Adipocyte (in vitro differentiated cells): ENCODE measurements at places on chromosomes 4 and X.

DNA sequence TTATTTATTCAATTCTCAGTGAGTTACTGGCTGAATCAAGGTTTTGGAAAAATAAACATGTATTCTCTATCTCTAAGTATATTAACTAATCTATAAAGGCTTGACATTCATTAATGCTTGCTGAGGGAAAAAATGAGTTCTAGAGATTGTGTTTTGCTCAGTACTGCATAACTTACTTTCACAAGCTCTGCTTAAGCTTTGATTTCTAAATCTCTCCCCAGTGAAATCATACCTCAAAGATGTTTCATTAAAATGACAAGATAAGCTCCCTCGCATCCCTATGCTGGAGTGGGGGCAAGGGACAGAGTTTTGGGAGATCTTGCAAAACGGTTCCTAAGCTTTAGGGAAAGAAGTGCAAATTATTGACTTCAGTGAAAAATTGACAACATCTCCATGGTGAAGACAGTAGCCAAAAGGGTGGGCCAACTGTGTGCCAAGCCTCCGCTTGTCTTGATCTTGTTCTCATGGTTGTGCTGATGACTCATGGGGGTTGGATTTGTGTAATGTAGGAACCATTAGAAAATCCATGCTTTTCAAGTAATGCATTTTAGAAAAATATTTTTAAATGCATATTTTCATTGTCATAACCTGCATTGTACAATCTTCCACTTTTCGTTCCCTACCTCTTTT lies 521.4 kb downstream of the RPA4 start:
- DNase-seq, result no peak

DNA sequence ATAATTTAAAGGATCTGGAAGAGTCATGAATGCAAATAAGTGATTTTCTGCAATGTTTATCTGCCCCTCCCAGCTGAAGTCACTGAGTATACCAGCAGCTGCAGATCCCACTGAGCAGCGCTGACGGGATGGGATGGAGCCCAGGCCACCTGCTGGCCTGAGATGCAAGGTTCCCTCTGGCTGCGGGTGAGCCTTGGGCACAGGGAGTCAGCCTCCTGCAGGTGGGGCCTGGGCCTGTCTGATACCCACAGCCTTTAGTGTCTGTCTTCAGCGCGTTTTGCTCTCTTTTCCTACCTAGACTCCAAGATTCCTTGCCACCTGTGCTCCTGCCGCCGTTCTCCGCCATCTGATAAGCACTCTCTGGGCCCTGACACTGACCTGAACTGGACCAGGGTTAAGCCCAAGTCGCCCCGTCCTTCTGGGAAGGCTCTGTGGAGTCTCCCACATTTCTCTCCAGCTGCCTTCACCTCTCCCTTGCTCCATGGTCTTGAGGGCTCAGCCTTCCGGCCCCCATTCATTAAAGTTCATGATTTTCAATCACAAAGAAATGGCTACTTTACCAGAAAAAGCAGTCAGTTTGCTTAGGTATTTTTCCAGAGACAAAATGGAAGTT lies 223.1 kb upstream of the FAT1 start:
- no peak for DNase-seq

- no peak for DNase-seq
Observed at GRCh38 chrX:20240201-20240600, 26.5 kb downstream of the RPS6KA3 start.

- DNase-seq, result peak; percentile 31
Observed at GRCh38 chr4:165359506-165359905, 19.3 kb upstream of the CPE start.

- DNase-seq, result no peak
Observed at GRCh38 chrX:123223409-123223808, 39.3 kb downstream of the GRIA3 start.

DNA sequence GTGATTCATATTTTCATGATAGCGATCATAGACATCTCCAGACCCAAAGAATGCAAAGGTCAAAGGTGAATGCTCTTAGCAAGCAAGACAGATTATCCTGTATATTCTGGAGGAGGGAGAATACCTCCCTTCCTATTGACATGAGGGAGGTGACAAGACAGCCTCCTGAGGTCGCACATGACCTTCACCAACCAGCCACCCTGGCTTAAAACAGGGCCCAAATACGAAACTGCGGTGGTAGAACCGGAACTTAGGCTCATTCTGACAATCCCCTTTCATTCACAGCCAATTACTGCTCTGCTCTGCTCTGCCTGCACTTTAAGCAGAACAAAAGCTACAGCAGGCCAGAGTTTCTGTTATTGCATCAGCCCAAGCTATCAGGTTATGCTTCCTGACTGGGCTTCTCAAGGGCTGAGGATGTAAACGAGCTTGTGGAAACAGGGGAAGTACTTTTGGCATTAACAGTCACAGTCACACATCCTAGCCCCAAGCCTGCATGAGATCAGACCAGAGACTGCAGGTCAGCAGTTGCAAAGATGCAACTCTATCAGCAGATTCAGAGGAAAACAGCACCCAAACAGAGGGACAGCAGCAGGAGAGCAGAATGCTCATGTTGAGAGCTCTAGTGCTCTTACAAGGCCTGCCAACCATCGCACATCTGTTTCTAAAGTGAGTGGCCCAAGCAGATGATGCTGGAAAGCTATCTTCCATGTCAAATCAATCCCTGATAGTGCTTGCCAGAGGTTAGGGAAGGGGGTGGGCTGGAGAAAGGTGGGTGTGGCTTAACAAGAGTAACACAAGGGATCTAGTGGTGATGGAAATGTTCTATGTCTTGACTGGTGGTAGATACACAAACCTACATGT lies 51.3 kb upstream of the MAP3K15 start:
- peak; percentile 60 for DNase-seq

DNA sequence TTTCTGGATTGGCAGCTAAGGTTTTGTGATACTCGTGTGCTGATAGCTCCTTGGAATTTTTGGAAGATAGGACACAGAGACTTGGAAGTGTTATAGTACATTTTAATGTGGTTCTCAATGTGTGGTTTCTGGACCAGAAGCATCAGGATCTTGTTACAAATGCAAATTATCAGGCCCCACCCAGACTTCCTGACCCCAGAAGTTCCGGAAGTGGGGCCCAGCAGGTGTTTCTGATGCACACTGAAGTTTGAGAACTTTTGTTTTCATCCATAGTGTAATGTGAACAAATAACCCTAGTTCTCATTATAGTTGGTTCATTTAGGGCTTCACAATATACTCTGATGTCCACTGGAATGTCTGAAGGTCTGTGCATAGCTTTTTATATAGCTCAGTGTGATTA lies 49.6 kb downstream of the LAMP2 start:
- no peak for DNase-seq

- DNase-seq, result peak; percentile 14
Observed at GRCh38 chr4:146932116-146932515, 13.5 kb downstream of the TTC29 start.

- DNase-seq, result no peak
Observed at GRCh38 chr4:166399021-166399420, 526.0 kb downstream of the TLL1 start.

DNA sequence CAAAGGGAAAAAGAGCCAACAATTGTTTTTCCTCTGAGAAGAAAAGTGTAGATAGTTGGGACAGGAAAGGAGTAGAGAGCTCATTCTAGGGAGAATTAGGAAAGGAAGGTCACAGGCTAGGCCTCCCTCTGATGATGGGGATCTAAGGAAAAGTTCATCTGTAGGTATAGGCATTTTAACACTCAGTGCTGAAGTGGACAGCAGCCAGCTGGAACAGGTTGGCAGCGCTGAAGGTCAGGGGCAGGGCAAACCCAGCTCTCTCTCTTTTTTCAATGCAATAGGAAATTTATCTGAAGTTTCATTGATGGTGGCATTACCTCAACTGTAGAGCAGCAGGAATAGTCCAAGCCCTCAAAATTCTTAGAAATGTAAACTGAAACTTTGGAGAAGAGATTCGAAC lies 98.5 kb upstream of the ETNPPL start:
- peak; percentile 30 for DNase-seq

DNA sequence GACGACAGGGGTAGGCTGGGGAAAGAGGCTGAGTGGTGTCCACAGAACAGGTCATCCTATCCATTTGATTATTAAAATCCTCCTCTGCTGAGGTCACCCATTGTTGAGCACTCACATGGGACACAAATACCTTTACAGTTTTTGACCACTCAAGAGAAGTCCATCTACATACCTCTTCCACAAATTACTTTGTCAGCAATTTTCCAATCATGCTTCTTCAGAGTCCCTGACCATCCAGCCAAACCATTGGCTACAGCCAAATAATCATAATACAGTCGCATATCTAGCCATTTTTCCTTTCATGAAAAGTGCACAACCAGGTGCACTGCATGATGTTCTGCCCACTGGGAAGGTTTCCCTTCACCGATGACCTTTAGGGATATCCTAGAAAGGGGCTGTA lies 407.4 kb downstream of the TEX13C start:
- DNase-seq, result no peak

DNA sequence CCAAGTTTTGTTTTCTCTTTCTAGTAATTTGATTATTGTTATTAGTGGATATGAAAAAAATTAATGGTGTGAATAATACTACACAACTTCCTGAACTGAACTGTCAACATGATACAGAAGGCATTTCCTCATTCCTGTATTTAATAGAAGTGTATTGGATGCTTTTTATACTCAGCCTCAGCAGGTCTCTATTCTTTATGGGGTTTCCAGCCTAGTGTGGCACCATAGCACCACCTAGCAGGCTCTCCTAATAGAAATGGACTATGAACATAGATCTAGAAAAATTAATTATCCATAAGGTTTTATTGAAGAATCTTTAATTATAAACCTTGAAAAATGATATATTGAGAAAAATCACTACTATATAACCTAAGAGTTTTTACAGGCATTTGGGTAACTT lies 52.4 kb downstream of the GLRB start:
- DNase-seq, result peak; percentile 68

DNA sequence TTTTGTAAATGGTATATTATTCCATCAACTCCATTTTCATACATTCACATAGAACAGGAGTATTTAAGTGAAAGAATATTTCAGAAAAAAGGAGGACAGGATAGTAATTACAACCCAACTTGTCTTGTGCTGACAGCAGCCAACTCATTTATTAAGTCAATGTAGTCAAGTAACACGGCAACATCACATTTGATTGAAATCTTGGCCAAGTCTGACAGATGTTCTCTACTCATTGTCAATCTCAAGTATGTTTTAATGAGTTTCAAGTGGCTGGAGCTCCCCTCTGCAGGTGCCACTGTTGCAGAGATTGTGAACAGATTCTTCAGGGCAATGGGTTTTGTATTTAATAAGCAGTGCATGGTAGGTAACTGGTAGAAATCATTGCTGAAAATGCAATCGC lies 332.5 kb downstream of the C4orf33 start:
- DNase-seq, result no peak

DNA sequence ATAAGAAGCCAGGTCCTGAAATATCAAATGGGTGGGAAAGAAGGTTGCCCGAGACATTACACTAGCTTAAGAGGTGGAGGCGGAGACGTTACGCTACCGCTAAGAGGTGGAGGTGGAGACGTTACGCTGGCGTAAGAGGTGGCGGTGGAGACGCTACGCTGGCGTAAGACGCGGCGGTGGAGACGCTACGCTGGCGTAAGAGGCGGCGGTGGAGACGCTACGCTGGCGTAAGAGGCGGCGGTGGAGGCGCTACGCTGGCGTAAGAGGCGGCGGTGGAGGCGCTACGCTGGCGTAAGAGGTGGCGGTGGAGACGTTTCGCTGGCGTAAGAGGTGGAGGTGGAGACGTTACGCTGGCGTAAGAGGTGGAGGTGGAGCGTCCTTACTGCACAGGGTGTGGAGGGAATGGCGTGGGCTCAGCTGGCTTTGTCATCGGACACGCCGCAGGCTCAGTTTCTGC lies 12.8 kb downstream of the CYP4V2 start:
- no peak for DNase-seq

DNA sequence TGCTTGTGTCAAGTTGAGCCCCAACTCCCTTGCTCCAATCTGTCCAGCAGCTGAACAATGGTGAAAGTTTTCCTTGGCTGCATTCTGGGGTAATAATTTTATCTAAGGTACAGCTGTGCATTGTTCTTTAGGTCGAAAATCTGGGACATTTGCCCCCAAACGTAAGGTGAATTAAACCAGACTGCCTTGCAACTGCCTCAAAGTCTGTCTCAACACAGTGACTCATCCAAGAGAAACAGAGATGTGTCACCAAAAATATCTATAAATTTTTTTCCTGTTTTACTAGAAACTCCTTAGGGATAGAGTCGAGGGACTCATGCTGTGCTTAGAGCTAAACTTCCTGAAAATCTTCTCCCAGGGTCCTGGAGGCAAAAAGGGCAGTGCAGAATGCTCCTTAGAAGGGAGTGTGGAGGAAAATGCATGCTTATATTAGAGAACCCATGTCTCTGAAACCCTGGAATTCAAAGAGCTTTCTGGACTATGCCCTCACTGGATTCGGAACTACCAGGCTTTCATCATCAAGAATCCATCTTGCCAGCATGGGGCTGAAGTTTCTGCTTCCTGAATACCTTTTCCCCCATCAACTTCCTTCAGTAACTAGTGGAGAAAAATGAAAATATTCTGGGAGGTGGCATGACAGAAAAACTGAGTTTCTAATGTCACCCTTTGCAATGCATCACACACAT lies 115.7 kb downstream of the PALLD start:
- DNase-seq, result peak; percentile 80

DNA sequence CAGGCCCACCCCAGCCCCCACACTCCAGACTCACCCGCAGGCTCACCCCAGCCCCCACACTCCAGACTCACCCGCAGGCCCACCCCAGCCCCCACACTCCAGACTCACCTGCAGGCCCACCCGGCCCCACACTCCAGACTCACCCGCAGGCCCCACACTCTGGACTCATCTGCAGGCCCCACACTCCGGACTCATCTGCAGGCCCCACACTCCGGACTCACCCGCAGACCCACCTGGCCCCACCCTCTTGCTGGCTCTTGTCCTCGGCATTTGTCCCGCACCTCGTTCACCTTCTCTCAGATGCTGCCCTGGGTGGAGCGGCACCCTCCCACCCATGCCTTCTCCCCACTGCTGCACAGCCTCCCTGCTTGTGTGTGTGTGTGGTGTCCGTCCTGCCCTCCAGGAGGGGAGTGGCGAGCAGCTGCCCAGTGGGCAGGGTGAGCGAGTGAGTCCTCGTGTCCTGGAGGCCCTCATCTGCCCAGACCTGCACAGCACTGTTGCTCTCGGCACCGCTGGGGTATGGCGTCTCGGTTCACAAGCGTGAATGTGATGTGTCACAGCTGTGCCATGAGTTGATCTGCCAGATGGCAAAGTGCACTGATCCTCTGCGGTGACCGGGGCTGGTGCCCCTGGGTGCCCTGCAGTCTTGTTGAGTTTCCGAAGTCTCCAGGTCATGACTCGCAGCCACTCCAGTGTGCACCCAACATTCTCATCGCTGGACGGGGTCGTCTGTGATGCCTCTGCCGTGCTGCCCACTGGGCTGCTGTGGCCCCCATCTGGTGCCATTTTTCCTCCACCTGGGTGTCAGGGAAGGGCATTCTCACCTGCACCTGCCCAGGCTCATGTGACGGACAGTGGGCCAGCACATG lies 27.7 kb downstream of the MAEA start:
- no peak for DNase-seq

DNA sequence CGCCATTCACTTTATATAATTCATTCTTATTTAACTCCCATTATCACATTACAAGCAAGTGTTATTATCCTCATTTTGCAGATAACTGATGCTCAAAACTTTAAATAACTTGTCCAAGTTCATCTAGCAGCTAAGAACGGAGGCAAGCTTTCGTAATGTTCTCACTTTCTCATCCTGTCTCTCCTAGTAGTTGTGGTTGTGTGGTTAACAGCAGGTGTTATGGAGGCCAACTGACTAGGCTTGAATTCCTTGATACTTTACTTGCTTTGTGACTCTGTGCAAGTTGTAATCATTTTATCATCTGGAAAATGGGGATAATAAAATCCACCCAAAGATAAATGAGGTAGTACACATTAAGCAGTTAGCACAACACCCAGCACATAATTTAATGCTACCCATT lies 109.9 kb upstream of the PTPN13 start:
- no peak for DNase-seq
